ENCODE measurements at places on chromosomes 16 and 17. TPM values are rescaled to one million over a fixed set of nuclear protein-coding genes. Genes with fewer than 3 reads are reported as not detected.

TGFB1I1 gene
- 41.6 TPM for total RNA-seq

P2RX5 gene
- total RNA-seq, result 0.85 TPM

MBTD1 gene
- 11.1 TPM for total RNA-seq

PIK3R5 gene
- not detected for total RNA-seq

TERF2IP gene
- 45.1 TPM for total RNA-seq

STAT3 gene
- 175 TPM for total RNA-seq

MYH2 gene
- not detected for total RNA-seq

KRTAP9-8 gene
- total RNA-seq, result not detected

SLC6A4 gene
- total RNA-seq, result 4.0 TPM

LRRC75A gene
- total RNA-seq, result 1.7 TPM

C16orf89 gene
- total RNA-seq, result 3.0 TPM

CCL4L2 gene
- not detected for total RNA-seq

VAT1L gene
- 0.17 TPM for total RNA-seq

NPTX1 gene
- 8.0 TPM for total RNA-seq

NOS2 gene
- total RNA-seq, result under 0.01 TPM

ZNF750 gene
- not detected for total RNA-seq

PIMREG gene
- total RNA-seq, result 15.2 TPM

CSH1 gene
- total RNA-seq, result not detected

CDC42EP4 gene
- total RNA-seq, result 36.4 TPM

MYLK3 gene
- total RNA-seq, result 0.26 TPM

HBQ1 gene
- not detected for total RNA-seq

NUPR1 gene
- total RNA-seq, result 25.6 TPM

RHBDF1 gene
- 67.0 TPM for total RNA-seq

BCL6B gene
- total RNA-seq, result 0.20 TPM

RCVRN gene
- total RNA-seq, result not detected

GOT2 gene
- 35.3 TPM for total RNA-seq

CASKIN1 gene
- total RNA-seq, result 0.20 TPM

DECR2 gene
- 12.5 TPM for total RNA-seq

CBX2 gene
- total RNA-seq, result 0.26 TPM

CCDC78 gene
- 4.9 TPM for total RNA-seq

Measured in smooth muscle cell of the pulmonary artery (primary cell).